ENCODE measurements at places on chromosomes 16 and 17.

- DNase-seq: peak; percentile 52
Observed at GRCh38 chr17:28744104-28744971, 527 bp downstream of the TRAF4 start.

- no peak for DNase-seq
Observed at GRCh38 chr17:49342575-49342936, 19.5 kb downstream of the ZNF652 start.

DNA sequence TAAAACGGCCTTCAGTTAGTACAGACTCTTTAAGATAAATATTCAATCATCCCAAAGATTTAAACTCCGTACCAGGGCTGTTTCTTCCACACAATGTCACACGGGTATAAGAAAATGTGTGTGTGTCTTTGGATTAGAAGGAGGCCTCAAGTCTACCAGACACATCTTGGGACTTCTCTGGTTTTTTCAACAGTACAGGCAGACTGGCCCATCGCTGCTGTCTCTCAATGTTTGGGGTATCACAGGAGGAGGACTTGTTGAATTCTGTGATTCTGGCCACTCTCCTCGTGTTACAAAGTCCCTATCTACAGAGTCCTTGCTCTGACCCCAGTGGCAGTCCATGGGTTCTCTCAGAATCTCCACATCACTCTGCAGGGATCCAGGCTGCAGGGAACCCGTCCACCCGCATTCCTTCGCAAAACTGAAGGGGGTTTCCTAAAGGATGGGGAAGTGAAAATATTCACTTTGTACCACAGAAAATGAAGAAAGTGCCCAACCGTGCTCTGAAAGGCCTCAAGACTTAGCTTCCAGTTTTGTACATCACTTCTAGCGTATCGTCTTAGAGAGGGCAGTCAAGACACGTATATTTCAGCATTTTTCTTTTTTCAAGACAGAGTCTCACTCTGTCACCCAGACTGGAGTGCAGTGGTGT is 373.2 kb downstream of the NPIPA8 start:
- no peak for DNase-seq

DNA sequence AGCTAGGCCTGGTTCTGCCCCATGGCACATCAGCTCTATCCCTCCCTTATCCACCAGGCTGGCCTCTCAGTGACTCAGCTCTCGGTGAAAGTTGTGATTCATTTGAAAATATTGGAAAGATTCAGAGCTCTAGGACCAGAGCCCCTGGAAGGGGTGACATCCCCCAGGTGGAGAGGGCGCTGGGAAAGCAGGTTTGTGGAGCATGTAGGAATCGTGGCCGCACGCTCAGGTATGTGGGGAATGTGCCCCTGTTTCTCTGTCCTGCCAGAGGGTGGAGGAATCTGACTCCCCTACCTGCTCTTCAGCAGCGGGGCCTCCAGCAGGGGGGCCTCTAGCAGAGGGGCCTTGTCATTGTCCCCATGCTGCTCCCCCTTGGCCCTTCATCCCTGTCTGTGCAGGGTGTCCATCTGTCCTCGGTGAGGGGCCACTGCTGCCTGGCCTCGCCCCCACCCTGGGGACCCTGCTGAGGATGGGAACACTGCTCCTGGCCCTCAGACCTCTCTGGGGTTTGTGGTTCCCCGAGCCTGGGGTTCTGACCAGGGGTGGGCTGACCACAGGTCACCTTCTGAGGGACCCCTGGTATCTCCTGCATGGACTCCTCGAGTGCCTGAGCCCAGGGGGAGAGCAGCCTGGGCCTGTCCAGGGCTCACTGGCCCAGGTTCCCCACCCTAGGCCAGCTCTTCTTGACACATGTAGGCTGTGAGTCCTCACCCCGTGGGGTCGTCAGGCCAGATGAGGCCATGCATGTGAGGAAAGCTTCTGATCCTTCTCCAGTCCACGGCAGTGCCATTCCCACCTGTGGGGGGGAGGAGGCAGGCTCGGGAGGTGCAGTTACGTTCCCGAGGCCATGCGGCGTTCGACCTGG is 47.5 kb downstream of the NT5M start:
- DNase-seq: no peak

DNA sequence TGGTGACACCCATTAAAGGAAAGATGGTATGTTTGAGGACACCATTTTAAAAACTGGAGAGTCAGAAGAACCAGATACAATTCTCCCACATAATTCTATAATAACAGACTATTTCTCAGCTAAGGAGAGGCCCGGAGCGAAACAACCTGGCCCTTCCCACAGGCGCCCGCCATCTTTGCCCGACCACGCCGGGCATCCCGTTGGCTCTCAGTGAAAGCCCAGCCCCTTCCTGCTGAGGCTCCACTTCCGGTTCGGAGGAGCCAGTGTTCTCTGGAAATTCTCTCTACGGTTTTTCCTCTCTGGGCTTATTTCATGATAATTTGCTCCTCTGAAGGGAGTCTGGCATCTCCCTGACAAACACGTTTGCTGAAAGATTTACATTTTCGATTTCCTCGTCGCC is 175.7 kb downstream of the AXIN2 start:
- no peak for DNase-seq

DNA sequence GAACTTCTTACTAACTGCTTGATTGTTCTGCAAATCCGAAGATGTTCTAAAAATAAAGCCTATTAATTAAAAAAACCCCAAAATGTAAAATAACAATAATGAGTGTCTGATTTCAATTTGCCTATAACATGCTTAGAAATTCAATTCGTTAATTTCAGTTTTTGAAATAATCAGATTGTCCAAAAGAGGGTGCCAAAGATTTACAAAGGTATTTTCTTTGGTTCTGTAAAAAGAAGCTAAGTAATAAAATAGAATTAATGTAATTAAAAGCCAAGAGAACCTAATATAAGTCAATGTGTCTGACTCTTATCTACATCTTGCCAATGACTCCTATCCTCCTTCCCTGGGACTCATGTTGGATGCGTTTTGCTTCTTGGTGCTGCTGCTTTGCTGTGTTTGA is 75.0 kb upstream of the CPHXL start:
- no peak for DNase-seq

GRCh38 chr16:57773655-57774295 is 28.5 kb downstream of the KIFC3 start:
- no peak for DNase-seq

- no peak for DNase-seq
Observed at GRCh38 chr17:149897-150584, 12.7 kb downstream of the SCGB1C2 start.

DNA sequence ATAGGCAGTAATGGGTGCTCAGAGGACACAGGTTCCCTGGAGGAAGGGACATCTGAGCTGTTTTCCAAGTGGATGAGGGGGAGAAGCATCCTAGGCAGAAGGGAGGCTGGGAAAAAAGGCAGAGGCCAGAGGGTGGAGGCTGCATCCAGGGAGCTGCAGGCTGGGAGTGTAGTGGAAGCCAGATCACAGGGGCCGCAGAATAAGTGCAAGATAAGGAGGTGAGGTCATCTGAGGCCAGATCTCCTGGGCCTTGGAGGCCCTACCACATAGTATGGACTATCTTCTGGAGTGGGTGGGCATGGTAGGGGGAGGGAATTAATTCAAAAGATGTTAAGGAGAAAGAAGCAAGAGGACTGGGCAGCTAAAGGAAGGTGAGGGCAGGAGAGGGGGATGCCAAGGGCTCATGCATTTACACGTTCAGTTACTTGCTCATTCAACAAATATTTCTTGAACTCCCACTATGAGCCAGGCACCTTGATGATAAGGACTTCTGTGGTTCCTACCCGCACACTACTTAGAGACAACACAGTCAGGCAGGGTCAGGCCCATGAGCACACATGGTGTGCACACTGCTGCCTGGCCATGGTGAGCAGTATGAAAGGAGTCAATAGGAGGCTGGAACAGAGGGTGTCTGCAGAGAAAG is 2.4 kb upstream of the RIPOR1 start:
- DNase-seq: peak; percentile 90

DNA sequence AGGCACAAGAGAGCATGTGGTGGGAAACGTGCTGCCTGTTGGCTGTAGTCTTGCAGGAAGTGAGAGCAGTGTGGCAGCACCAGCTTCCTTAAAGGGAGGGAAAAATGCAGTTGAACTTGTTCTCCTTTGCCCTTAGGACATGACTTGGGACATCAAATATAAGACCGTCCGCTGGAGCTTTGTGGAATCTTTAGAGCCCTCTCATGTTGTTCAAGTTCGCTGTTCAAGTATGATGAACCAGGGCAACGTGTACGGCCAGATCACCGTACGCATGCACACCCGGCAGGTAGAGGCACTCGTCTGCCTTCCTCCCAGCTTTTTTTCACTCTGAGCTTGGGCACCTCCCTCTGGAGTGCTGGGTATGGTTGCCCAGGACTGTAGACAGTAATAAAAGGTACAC is 23.3 kb downstream of the GPR179 start:
- DNase-seq: no peak

DNA sequence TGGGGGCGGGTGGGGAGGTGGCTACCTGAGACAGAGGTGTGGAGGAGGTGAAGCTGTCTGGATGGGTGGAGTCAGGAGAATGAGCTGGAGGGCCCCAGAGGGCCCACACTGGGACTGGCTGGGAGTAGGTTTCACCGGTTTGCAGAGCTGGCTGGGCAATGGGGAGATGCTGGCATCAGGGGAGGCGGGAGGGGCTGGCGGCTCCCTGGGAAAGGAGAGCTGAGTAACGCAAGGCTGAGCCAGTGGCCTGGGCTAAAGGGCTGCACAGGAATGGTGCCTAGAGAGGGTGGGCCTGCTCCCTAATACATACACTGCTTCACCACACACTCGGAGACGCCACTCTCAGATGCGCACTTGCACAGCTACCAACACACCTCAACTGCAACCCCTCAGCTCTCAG is 12.4 kb downstream of the P3H4 start:
- DNase-seq: no peak

Data from hematopoietic multipotent progenitor cell treated with erythropoietin and hydrocortisone succinate and interleukin-3 and kit ligand, for 6 days (in vitro differentiated cells).